ENCODE measurements at places on chromosomes 7 and 10.

- DNase-seq: no peak
Measured at GRCh38 chr7:107836237-107837144, 33.5 kb upstream of the SLC26A3 start.

DNA sequence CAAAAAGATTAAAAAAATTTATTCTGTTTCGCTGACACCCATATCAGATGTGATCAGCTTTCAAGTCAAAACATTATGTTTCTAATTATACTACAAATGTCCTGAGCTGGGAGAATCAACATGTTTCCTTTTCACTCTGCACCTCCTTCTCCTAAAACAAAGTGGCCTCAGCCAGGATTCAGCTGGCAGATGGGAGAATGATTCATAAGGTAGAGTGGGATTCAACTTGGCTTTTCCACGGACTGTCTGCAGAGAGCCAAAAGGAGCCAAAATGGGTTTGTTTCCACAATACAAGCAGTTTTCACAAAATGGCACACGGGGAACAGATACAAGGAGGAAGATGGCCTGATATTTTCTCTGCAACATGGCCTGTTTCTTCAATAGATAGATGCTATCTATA is 376.5 kb upstream of the PRKCQ start:
- no peak for DNase-seq

DNA sequence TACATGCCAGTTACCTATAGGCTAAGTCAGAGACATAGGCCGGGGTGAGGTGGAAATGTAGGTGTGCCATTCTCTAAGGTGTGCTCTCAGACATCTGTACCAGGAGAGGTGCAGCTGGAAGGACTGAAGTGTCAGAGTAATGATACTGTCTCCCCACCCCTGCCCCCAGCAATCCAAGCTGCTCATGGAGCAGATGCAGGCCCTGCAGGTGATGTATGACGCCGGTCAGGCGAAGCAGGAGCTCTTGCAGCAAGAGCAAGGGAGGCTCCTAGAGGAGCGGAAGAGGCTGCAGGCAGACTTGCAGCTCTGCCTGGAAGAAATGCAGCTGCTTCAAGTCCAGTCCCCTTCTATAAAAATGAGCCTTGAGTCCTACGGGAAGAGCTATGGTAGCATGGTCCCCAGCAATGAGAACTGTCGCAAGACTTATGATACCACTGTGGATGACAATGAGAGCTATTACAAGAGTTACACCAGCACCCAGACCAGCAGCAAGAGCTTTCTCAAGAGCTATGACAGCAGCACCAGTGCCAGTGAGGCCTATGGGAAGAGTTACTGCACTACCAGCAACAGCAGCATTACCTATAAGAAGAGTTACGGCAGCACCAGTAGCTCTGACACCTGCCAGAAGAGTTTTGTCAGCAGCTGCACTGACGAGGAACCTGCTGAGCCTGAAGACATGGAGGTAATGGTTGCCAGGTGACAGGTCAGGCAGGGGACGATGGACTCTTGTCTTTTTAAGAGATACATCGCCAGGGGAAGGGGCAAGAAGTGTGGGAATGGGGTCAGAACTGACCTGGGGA is 18.4 kb upstream of the FLNC start:
- no peak for DNase-seq

DNA sequence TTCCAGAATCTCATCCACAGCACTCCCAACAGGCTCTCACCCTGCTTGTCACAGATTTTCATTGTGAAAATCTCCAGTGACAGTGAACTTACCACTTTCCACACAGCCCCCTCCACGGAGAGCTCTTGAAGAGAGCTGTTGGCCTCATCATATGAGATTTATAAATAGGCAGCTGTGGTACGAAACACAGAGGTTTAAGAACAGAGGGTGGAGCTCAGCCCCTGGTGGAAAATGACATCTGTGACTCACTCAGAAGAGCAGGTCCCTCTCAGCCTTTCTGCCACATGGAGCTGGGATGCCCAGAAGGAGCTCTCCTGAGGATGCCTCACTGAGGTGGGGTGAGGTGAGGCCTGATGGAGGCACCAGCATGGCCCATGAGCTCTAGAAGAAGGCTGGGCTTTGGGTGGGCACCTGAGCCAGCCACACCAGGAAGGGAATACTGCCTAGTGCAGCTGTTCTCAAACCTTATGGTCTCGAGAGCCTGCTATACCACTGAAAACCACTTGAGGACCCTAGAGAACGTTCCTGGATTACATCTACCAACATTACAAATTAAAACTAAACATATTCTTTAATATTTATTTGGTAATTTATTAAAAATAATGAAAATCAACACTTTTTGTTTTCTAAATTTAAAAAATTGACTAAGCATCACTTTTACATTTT is 25.8 kb upstream of the EEPD1 start:
- no peak for DNase-seq

DNA sequence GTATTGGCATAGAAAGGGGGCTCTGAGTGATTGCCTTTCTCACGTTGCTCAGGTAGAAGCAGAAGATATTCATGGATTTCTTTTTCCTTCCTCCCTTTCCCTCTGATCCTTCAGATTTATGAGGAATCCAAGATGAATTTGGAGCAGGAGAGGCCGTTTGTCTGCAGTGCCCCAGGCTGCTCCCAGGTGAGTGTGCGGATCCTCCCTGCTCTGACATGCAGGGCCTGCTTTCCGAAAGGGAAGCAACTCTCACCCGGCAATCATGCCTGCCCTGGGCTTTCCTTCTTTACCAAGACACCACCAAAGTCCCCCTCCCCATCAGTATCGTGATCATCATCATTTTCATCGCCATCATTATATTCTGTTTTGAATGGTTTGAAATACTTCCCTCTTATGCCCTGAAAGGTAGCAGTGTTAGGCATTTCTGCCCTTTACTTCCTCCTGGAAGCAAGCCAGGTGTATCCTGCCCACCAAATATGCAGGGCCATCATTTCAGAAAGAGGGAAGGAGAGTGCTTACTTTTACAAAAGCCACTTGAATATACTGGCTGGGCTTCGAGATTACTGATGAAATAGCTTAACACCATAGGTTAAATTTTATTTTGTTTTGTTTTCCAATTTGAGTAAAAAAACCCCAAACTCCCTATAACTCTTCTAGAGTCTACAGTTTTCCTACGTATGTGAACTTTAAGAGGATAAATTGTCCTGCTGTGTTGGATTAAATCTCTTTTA is 75.9 kb downstream of the CREB5 start:
- DNase-seq: no peak

DNA sequence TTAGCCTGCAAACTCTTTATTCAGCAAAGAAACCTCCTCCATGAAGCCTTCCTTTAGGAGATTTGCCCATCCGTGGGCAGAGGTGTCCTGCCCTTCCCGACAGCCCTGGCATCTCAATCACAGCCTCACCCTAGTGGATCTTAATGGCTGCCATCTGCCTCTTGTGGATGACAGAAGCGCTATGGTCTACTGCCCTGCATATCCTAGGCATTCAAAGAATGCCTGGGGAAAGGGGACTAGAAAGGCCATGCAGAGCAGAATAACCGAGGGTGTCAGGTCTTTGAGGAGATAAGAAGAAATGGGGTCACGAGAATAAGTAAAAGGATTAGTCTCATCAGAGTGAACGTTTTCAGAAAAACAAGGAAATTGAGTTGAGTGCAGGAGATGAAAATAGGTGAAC is 57.7 kb upstream of the SPOCK2 start:
- no peak for DNase-seq

GRCh38 chr7:94778711-94779459 is 123.0 kb upstream of the SGCE start:
- DNase-seq: no peak

DNA sequence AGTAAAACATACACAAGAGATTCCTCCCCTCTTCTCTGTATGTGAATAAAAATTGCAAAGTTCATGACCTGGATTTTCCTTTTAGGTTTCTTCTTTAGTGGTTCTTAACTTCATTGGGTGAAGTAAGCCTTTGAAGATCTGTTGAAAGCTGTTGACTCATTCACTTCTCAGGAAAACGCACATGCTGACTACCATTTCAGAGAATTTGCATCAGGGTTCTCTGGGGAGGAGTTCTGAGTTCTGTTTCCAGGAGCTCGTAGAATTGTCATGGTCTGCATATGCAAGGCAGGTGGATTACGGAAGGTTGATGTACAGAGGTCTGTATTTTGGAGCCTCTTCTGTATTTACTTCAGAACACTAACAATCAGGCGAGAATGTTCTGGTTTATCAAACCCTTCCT is 962 bp upstream of the SLC26A4 start:
- DNase-seq: peak; percentile 90

GRCh38 chr10:47404446-47404845 is 20.4 kb upstream of the ZNF488 start:
- DNase-seq: no peak

DNA sequence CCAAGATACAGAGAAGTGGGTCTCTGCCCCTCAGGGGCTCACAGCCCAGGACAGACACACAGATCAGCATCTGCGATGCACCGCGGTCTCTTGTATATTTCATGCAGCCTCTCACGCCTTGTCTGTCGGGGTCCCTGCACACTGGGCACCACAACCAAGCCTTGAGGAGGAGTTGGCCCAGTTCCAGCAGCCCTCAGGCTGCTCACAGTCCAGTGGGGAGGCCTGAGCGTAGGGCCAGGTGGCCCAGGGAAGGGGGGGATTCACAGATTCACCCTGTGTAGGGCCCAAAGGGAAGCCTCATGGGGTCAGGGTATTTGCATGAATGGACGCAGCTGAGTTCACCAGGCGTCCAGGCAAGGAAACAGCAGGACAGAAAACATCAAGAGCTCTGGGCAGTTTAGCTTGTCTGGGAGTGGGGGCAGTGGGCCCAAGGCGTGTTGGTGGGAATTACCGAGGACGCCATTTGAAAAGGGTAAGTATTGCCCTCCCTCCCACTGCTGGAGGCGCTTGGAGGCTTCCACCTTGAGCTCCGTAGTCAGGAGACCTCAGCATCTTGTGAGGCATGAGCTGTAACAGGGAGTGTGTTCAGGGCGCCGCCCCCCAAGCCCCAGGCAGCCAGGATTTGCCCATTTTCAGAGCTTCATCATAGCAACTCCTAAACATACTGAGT is 129.1 kb upstream of the CHST15 start:
- DNase-seq: no peak

- DNase-seq: no peak
Measured at GRCh38 chr10:114576132-114576487, 82.0 kb downstream of the ABLIM1 start.

DNA sequence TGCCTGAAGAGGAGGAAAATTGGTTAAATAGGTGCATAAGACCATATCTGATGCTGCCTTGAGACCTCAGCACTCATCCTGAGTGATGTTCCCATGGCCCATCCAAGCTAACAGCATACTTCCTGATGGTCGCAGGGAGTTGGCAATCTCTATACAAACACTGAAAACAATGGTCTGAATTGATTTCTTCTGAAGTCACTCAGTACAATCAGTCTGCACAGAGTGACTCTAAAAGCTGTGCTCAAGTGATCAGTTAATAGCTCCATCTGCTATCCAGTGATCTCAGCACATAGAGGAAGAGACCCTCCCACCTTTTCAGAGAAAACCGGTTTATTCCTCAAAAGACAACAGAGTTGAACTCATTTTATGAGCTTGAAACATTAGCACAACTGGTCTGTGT is 3.9 kb downstream of the PPP1R17 start:
- no peak for DNase-seq

DNA sequence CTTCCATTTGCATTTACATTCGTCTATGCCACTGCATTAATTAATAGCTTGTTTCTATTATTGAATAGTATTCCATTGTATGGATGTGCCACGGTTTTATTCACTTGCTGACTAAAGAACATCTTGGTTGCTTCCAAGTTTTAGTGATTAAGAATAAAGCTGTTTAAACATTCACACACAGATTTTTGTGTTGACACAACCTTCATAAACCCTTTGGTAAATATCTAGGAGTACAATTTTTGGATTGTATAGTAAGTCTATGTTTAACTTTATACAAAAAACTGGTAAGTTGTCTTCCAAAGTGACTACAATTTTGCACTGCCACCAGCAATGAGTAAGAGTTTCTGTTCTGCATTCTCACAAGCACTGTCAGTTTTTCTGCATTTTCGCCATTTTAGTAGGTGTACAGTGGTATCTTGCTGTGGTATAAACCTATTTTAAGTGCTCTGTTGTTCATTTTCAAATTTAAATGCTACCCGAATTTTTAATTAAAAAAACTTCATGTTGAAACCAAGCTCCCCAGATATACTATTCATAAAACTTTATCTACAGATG is 121.4 kb downstream of the RNF133 start:
- DNase-seq: no peak

- no peak for DNase-seq
Measured at GRCh38 chr7:83786858-83787257, 137.9 kb upstream of the SEMA3E start.

DNA sequence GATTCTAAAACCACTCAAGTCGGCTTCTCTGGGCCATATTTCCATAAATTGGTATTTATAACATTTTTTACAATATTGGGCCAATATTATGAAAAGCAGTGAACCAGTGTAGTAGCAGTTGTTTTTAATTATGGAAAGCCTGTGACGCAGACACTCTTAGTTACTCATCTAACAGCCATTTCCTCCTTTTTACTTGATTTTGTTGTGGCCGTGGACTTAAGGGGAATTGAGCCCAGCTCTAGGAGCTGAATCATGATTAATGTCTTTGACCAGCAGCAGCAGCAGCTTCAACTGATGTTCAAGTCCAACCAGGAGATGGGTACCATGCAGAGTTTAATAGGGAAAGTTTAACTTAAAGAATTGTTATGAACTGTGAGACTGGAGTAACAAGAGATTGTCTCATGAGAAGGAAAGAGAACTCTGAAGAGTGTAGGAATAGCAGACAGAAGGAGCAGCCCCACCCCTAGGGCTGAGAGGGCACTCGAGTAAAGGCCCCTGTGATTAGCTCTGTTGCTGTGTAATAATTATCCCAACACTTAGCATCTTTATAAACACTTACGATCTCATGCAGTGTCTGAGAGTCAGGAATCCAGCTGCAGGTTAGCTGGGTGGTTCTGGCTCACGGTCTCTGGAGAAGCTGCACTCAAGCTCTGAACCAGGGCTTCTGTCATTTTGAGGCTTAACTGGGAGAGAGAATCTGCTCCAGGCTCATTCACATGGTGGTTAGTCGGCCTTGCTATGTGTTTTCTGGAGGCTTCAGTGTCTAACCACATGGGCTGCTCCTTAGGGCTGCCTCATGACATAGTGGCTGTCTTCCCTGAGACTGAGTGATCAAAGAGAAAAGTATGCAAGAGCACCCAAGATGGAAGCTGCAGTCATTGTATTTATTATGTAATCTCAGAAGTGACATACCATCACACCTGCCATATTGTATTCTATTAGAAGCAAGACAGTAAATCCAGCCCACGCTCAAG is 4.6 kb downstream of the LANCL2 start:
- DNase-seq: no peak

- no peak for DNase-seq
Measured at GRCh38 chr10:21272643-21273399, 252.7 kb downstream of the SKIDA1 start.

DNA sequence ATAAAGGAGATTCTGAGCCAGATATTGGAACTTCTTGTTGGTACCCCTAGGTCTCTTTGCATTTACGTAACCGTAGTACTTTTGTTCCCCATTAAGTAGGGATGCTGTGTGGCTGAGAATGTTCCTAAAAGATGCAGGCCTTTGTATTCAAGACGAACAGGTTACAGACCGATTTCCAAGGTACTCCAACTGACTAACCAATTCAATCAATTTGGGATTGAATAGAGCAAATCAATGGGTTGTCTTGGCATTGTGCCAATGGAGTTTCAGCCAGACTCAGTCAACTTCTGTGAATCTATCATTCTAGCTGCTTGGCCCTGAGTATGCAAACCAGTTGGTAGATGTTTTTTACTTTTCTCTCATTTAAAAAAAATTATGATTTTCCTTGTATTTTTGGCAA is 347.3 kb upstream of the NPVF start:
- no peak for DNase-seq

Data from NCI-H526 treated with DMSO at 0.1 percent for 48 hours (cell line).